Left lung (tissue), 14 donors: ENCODE measurements at places on chromosomes 4 and X. TPM values are rescaled to one million over a fixed set of nuclear protein-coding genes. Genes with fewer than 3 reads are reported as not detected.

GRCh38 chr4:154004507-154005170 lies 215.8 kb upstream of the SFRP2 start:
- DNase-seq = no peak

- no peak for DNase-seq
These were observed 7.5 kb upstream of the CXCL6 start for GRCh38 chr4:73828956-73829355.

DNA sequence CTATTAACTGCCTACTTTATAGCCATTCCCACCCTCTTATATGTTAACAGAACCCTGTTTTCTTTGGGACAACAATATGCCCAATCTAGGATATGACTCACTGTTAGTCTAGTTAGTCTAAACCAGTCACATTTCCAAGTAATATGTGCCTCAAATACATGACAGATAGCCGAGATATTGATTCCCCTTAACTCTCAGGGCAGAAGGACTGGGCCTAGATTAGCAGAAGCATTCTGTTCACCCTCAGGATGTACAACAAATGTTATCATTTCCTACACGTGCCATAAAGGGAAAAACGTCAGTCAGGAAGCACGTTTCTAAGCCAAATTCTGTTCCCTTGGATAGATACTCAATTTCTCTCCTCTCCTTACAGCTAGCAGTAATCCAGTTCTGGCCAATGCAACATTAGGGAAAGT lies 114.1 kb downstream of the SLC10A7 start:
- no peak for DNase-seq

- DNase-seq = no peak
These were observed 44.9 kb downstream of the ZNF182 start for GRCh38 chrX:47958761-47959342.

- DNase-seq = no peak
These were observed 16.3 kb downstream of the PPP3CA start for GRCh38 chr4:101331017-101331416.

GRCh38 chr4:149296503-149296902 lies 519.1 kb downstream of the IQCM start:
- no peak for DNase-seq

GRCh38 chr4:138401334-138401733 lies 159.2 kb upstream of the SLC7A11 start:
- DNase-seq = peak; percentile 9

DNA sequence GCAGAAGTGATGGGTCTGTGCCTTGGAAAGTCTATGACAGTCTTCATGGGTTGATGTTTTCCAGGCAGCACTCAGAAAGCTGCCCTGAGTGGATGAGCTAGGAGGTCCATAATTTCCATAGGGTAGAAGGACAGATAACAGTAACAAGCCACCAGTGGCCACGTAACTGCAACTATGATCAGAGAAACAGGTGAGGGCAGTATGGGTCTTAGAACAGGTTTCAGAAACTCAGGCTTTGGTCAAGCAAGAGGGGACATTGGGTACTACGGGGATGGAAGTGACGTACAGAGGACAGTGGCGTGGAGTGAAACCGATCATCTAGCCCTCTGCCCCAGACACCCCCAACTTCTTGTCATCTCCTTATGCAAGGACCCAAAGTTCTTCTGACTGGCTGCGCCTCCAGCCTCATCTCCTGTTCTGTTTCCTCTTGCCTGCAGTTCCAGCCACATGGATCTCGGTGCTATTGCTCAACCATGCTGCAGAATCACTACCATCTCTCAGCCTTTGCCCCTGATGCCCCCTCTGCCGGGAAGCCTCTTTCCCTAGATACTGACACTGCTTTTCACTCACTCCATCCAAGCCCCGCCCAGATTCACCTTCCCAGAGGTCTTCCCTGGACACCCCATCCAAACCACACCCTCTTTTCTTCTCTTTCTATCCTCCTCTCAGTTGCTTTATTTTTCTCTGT lies 123.4 kb downstream of the MFAP3L start:
- no peak for DNase-seq

DNA sequence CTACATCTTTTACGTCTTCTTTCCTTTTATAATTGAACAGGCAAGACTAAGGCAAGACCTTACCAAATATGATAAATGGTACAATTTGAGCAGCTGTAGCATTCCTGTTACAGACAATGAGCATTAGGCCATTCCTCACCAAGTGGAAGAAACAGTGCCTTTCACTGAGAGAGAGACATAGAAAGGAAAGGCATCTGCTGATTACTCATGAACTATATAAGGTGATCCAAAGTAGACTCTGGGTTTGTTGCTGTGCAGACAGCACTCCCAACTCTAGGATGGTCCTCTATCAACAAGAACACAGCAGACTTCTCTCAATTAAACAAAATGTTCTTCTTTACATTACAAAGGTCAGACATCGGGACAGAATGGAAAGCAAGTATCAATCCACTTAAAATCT lies 91.9 kb downstream of the FAM13A start:
- no peak for DNase-seq

DNA sequence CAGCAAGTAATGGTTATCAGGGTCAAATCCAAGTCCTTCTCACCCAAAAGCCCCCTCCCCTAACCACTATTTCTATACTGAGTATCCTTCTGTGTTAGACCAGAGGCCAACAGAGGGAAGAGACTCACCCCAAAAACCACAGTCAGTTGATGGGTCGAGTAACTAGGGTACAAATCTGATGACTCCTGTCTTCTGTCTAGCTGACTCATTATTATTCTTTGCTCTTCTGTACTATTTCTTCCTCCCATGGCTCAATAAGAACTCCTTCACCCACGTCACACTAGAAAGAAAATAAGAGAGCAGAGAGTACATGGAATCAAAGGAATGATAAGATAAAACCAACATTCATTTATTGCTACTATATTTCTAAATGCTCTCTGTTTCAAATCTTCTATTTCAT lies 2.0 kb downstream of the RAB40A start:
- DNase-seq = no peak

DNA sequence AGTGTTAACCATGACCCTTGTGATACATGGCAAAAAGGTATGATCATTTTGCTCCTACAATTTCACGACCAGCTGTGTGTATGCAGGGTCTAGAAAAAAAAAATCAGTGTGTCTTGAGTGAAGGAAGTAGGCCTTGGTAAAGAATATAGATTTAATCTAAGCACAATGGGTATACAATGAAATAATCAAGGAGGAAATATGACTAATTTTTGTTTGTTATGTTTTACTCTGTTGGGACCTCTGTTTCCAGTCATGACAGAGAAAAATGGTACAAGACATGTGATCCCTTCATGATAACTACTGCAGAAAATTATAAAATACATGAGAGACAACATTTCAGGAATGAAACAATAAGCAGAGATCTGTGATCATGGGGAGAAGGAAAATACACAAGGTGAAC lies 835.5 kb downstream of the PDHA2 start:
- no peak for DNase-seq

DNA sequence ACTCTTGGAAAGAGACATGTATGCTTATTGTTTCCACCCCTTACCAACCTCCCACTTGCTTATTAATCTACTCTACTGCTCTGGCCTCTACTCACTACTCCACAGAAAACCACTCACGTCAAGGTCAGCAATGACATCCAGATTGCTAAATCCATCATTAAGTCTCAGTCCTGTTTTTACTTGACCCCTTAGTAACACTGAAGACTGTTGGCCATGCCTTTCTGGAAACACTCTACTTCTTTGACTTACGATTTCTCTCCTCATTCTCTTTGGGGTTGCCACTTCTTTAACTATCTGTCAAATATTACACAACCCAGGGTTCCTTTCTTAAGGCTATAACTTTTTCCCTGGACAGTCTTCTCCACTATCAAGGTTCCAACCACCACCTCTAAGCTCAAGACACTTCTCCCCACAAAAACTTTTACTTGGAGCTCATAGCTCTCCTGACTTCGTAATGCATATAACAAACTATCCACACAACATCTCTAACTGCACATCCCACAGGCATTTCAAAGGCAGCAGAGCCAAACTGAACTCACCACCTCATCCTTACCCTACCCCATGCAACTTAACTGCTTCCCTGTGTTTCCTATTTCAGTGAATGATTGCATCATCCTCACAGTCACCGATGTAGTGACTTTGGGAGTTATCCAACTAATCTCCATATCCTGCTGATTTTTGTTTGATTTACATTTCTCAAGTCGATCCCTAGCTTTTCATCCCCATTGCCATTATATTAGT lies 15.8 kb upstream of the MAGEA4 start:
- DNase-seq = no peak

DNA sequence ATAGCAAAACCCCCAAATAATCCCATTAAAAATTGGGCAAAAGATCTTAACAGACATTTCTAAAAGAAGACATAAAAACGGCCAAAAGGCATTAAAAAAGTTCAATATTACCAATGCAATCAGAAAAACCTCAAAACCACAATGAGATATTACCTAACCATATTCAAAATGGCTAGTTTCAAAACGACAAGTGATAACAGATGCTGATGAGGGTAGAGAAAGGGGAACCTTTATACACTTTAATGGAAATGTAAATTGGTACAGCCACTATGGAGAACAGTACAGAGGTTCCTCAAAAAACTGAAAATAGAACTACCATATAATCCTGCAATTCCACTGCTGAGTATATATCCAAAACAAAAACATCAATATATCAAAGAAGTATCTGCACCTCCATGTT lies 6.2 kb downstream of the AADAT start:
- no peak for DNase-seq

GRCh38 chrX:126770179-126770578 lies 49.4 kb upstream of the PRR32 start:
- DNase-seq = no peak

DNA sequence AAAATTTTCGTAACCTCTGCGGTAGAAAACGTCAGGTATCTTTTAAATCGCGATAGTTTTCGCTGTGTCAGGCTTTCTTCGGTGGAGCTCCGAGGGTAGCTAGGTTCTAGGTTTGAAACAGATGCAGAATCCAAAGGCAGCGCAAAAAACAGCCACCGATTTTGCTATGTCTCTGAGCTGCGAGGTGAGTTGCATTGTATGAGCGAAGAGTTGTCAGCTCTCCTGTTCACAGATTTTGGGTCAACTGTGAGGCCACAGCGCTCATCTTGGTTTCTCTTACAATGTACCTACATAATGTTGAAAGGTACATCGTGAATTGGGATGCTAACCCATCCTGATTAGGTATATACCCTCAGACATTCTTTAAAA lies 486 bp downstream of the CLCN3 start:
- no peak for DNase-seq

DNA sequence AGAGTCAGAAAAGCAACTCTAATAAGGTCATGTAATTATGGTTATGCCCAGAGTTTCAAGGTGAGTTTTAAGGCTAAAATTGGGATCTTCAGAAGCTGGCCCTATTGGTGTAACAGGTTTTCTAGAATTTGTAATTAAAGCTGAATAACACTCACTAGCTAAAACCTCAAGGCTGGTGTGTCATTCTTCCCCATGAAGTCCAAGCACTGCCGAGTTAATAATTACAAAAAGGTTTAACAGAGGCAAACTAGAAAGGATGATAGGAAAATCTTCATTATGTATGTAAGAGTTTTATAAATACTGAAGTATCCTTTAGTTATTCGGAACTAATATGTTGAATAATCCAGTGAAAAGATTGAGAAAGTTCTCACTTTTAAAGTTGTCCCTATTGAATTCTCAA lies 34.3 kb downstream of the MXRA5 start:
- no peak for DNase-seq

GRCh38 chr4:84967243-84967690 lies 777 bp upstream of the WDFY3 start:
- no peak for DNase-seq

GRCh38 chr4:133147921-133148689 lies 989 bp upstream of the PCDH10 start:
- DNase-seq = peak; percentile 74

GRCh38 chr4:184313702-184314659 lies 96.3 kb upstream of the ENPP6 start:
- no peak for DNase-seq

DNA sequence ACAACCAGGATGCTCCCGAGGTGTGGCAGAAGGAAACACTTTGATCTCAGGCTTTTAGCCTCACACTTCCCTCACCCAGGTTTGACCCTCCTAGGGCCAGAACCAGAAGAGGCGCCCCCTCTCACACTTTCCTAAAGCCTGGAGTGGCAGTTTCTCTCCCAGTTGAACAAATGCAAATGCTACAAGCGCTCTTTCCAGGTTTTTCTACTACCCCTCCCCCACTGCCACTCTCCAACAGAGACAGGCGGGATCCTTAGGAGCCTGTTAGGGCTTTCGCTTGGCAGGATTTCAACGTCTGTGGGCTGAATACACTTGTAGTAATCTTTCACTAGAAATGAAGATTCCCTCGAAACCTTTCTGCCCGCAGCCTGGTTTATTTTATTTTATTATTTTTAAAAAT lies 2.4 kb downstream of the TSC22D3 start:
- DNase-seq = no peak

GRCh38 chr4:40327340-40327739 lies 7.8 kb upstream of the CHRNA9 start:
- DNase-seq = peak; percentile 45

DNA sequence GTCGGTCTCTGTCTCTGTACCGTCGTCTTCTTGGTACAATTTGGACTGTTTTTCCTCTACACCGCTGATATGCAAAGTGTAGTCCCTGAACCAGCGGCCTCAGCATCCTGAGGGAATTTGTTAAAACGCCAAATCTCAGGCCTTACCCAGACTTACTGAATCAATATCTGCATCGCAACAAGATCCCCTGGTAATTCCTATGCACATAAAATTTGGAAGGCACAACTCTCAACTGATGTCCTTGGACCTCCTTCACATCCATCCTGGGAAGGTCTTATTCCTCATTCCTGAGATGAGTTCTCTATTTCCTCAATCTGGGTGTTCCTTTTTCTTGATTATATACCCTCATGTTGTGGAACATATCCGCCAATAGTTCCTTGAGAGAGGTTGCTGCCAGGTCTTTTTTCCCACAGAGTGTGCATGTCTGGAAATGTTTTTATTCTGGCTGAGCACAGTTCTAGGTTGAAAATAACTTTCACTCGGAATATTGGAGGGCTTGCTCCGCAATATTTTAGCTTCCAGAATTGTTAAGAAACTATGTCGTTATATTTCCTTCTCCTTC lies 738 bp upstream of the HPF1 start:
- DNase-seq = no peak

GRCh38 chr4:156545003-156545785 lies 426.4 kb downstream of the PDGFC start:
- DNase-seq = no peak

GRCh38 chr4:37157476-37158167 lies 86.9 kb upstream of the NWD2 start:
- DNase-seq = no peak

TASL gene
- 6.2 TPM for total RNA-seq

DDIT4L gene
- total RNA-seq = 0.55 TPM

CD38 gene
- 21.0 TPM for total RNA-seq

NOA1 gene
- 13.3 TPM for total RNA-seq

UCP1 gene
- total RNA-seq = not detected

COL25A1 gene
- 0.13 TPM for total RNA-seq

ERAS gene
- total RNA-seq = not detected

MAGED4 gene
- 18.3 TPM for total RNA-seq

GAB3 gene
- 6.6 TPM for total RNA-seq

SPIN2B gene
- 8.7 TPM for total RNA-seq
